ENCODE measurements at places on chromosomes 11 and 22. TPM values are rescaled to one million over a fixed set of nuclear protein-coding genes. Genes with fewer than 3 reads are reported as not detected.

Gene TSSK2
- not detected for total RNA-seq

- no peak overlapping the region for H3K4me3 ChIP-seq
- no peak overlapping the region for H3K27ac ChIP-seq
Measured at GRCh38 chr11:70491696-70492472, 93.6 kb downstream of the CTTN start.

DNA sequence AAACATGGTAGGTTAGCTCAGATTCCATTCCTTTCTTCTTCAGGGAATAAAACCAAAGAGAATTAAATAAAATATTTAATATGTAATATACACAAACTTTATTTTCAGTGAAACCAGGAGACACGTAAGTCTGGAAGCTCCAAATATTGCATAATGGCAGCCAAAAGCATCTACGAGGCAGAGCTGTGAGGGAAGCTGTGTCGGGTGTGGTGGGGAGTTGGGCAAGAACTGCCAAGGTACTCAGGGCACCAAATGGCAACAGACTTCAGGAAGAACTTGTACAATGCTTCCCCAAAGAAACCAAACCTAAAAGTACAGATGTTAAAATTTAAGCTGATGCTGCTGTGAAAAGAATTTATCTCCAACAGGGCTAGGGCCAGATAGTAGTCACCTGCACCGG lies 47.5 kb upstream of the C11orf87 start:
- H3K27ac ChIP-seq, result no peak overlapping the region
- H3K36me3 ChIP-seq, result no peaks in the 10 kb centered on the region
- H3K4me1 ChIP-seq, result no peaks in the 10 kb centered on the region
- no peak overlapping the region for H3K4me3 ChIP-seq

GRCh38 chr22:19789828-19790227 lies 29.2 kb downstream of the TBX1 start:
- H3K4me3 ChIP-seq, result no peak overlapping the region
- H3K27ac ChIP-seq, result no peak overlapping the region
- DNase-seq, result no peak

DNA sequence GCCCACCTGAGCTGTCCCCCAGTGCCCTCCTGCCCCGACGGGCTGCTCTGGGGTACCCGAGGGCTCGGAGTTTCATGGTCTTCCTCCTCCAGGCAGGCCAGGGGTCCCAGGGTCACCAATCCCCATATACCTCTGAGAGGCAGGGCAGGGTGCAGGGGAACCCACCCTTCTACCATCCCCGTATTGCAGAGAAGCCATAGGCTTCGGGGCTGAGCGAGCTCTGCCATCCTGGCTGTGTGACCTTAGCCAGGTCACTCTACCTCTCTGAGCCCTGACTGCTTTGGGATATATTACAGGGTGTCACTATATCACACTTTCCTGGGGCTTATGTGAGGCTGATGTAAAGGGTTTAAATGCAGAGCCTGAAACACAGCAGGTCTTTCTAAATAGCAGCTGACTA lies 57.4 kb downstream of the NAT10 start:
- peaks cover 5% of the 10 kb centered on the region for H3K4me1 ChIP-seq
- no peaks in the 10 kb centered on the region for H3K27me3 ChIP-seq
- DNase-seq, result no peak
- no peak overlapping the region for H3K27ac ChIP-seq
- no peaks in the 10 kb centered on the region for H3K36me3 ChIP-seq

DNA sequence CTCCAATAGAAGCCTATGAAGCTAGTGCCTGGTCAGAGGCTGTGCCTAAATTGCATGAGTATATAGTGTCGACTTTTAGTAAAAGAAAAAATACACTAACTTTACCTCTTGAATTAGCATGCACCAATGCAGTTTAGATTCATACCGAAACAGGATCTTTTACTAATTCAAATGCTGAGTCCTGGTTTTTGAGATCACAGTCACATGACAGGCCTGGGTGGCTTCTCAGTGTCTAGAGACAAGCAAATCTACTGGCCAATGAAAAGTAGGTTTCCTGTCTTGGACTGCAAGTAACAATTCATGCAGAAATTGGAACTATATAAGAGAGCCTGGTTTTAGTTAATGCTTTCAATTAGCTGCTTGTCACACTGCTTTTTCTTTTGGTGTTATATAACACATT lies 7.2 kb downstream of the ARHGEF12 start:
- H3K36me3 ChIP-seq, result no peaks in the 10 kb centered on the region
- no peak overlapping the region for H3K4me3 ChIP-seq
- H3K4me1 ChIP-seq, result peaks cover 98% of the 10 kb centered on the region
- no peaks in the 10 kb centered on the region for H3K27me3 ChIP-seq

DNA sequence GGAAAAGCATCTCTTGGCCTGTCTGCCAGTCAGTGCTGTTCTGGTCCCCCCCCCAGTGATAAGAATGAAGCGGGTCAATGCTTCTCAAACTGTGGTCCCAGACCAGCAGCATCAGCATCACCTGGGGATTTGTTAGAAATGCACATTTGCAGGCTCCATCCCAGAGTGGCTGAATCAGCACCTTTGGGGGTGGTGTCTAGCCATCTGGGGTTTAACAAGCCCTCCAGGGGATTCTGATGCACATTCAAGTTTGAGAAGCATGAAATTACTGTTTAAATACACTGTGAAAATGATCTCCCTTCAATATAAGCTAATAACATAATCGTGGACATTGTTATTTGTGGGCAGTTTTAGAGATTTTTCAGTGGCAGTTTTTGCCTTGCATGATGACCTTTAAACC lies 133.5 kb downstream of the MYO18B start:
- H3K36me3 ChIP-seq, result peaks cover 96% of the 10 kb centered on the region
- H3K27me3 ChIP-seq, result no peaks in the 10 kb centered on the region
- DNase-seq, result no peak
- H3K4me3 ChIP-seq, result no peak overlapping the region
- H3K27ac ChIP-seq, result no peak overlapping the region

DNA sequence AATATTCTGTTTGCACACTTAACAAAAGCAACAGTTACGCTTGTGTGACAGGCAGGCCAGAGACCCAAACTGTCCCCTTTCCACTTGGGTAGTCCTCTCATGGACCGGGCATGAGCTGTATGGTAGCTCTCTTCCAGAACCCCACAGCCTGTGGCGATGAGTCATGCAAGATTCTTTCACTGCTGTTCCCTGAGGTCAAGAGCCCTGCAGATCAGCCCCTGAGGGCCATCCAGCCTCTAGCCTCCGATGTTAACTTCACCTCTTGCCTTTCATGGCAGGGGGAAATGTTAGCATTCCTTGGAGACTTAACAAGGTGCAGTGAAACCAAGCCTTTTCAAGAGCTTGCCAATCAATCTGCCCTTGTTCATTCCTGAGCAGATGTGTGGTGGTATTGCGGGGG lies 63.2 kb upstream of the DEUP1 start:
- no peak for DNase-seq
- H3K4me3 ChIP-seq, result no peak overlapping the region
- H3K36me3 ChIP-seq, result no peaks in the 10 kb centered on the region
- H3K27me3 ChIP-seq, result no peaks in the 10 kb centered on the region

Gene ZFP91
- 55.2 TPM for total RNA-seq

Gene ACTN3
- not detected for total RNA-seq

Gene BIK
- total RNA-seq, result not detected

Gene LSP1
- total RNA-seq, result 16.4 TPM

Gene IL10RA
- total RNA-seq, result 38.4 TPM

DNA sequence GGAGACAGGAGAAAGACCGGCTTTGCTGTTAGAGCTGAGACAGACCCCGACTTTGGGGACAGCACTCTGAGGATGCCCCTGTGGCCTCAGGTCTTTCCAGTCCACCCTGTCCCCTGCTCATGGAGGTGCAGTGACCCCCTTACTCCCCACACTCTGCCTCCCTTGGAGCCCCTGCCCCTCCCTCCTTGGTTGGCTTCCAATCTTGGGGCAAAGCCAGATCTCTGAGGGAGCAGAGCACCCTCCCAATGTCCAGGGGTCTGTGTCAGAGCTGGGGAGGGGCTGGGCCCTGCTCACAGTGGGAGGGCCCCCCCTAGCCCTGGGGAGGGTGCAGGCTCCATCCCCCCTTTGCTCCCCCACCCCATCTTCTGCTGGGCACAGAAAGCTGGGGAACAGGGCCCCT lies 50.0 kb downstream of the IGLL1 start:
- no peaks in the 10 kb centered on the region for H3K27me3 ChIP-seq
- DNase-seq, result peak; percentile 26
- H3K4me3 ChIP-seq, result no peak overlapping the region
- no peaks in the 10 kb centered on the region for H3K4me1 ChIP-seq

DNA sequence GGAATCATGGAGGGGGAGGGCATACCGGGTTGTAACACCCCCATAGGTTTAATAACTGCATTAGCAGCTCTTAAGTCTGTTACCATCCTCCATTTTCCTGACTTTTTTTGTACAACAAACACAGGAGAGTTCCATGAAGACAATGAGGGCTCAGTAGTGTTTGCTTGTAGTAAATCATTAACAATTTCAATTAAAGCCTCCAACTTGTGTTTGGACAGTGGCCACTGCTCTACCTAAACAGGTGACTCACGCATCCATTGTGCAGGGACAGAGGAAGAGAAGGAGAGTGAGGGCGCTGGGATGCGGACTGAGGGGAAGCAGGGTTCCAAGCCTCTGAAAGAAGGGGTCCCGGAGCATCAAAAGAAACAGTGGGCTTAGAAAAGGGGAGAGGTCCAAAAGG lies 21.3 kb upstream of the MTNR1B start:
- H3K36me3 ChIP-seq, result no peaks in the 10 kb centered on the region
- H3K4me1 ChIP-seq, result no peaks in the 10 kb centered on the region
- H3K27me3 ChIP-seq, result no peaks in the 10 kb centered on the region
- DNase-seq, result no peak
- H3K4me3 ChIP-seq, result no peak overlapping the region
- no peak overlapping the region for H3K27ac ChIP-seq

Gene MISFA
- total RNA-seq, result 7.8 TPM

- no peak for DNase-seq
- no peaks in the 10 kb centered on the region for H3K27me3 ChIP-seq
- H3K27ac ChIP-seq, result no peak overlapping the region
Measured at GRCh38 chr11:119941636-119942411, 196.1 kb downstream of the TRIM29 start.

Gene APLNR
- total RNA-seq, result 5.7 TPM

GRCh38 chr11:1542267-1542666 lies 29.8 kb downstream of the DUSP8 start:
- no peak overlapping the region for H3K27ac ChIP-seq
- H3K4me1 ChIP-seq, result peaks cover 2% of the 10 kb centered on the region
- H3K36me3 ChIP-seq, result no peaks in the 10 kb centered on the region
- H3K27me3 ChIP-seq, result peaks cover 9% of the 10 kb centered on the region
- DNase-seq, result no peak

DNA sequence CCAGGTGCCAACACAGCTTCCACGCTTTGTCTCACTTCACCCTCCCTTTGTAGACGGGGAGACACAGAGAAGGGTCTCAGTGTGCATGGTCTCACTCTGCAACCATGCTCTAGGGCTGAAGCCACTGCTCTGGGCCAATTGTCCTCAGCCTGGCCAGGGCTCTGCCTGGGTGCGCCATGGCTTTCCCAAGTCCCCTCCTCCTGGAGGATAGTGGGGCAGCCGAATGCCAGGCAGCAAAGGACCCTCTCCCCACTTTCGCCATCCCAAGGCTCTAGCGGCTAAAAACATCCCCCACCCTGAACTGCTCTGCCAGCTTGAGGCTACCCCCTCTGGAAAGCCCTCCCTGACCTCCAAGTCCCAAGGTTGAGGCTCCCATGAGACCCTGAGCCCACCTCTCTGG lies 20.4 kb upstream of the MYEOV start:
- H3K4me3 ChIP-seq, result no peak overlapping the region
- H3K27me3 ChIP-seq, result no peaks in the 10 kb centered on the region
- no peak for DNase-seq
- H3K27ac ChIP-seq, result no peak overlapping the region
- H3K4me1 ChIP-seq, result peaks cover 6% of the 10 kb centered on the region

DNA sequence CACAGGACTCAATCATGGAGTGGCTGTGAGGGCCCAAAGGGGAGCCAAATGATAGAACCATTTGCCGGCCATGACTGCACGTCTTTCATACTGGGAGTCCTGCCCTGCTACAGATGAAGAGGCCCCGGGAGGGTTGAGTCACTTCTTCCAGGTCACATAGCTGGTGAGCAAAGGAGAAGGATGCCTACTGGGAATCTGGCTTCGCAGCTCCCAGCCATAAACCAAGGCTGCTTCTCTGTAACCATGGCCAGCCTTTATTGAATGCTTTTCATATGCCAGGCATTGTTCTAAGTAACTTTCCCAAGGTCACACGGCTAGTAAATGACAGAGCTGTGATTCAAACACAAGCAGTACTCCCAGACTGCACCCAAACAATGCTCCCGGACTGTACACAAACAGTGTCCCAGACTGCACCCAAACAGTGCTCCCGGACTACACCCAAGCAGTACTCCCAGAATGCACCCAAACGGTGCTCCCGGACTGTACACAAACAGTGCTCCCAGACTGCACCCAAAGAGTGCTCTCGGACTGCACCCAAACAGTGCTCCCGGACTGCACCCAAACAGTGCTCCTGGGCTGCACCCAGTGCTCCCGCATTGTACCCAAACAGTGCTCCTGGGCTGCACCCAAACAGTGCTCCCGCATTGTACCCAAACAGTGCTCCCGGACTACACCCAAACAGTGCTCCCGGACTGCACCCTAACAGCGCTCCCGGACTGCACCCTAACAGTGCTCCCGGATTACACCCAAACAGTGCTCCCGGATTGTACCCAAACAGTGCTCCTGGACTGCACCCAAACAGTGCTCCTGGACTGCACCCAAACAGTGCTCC lies 89.8 kb downstream of the FBXO7 start:
- no peak overlapping the region for H3K27ac ChIP-seq
- H3K27me3 ChIP-seq, result no peaks in the 10 kb centered on the region
- no peaks in the 10 kb centered on the region for H3K36me3 ChIP-seq
- DNase-seq, result no peak
- no peak overlapping the region for H3K4me3 ChIP-seq
- peaks cover 18% of the 10 kb centered on the region for H3K4me1 ChIP-seq

DNA sequence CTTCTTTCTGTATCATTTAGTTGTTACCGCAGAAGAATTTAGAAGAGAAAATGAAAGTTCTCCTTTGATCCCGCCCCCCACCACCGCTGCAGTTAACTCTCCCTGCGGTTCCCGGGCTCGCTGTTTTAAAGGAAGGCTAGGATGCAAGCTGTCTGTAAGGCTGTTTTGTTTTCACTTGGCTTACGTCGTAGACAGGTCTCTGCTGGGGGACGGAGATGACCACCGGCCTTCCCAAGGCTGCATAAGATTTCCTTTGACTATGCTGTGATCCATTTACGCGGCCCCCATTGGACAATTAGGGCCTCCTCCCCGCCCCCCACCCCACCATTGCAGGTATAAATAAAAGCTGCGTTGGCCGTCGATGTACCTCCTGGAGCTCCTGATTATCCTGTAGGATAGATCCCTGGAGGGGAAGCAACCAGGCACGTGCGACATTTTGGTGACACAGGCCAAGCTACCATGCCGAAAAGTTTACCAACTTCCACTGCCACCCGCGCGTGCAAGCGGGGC lies 1.4 kb upstream of the CPT1A start:
- no peak overlapping the region for H3K4me3 ChIP-seq
- peak overlapping the region; percentile 71 for H3K27ac ChIP-seq
- H3K27me3 ChIP-seq, result no peaks in the 10 kb centered on the region
- no peaks in the 10 kb centered on the region for H3K36me3 ChIP-seq
- no peak for DNase-seq

- H3K27ac ChIP-seq, result no peak overlapping the region
- no peaks in the 10 kb centered on the region for H3K4me1 ChIP-seq
- H3K36me3 ChIP-seq, result no peaks in the 10 kb centered on the region
- DNase-seq, result no peak
- peaks cover 9% of the 10 kb centered on the region for H3K27me3 ChIP-seq
Measured at GRCh38 chr22:22702237-22703202, 58.1 kb downstream of the GGTLC2 start.

Gene RHOD
- 24.2 TPM for total RNA-seq
